ENCODE measurements at places on chromosomes 11 and 22.
A peak's percentile ranks its signal among the peaks of the same experiment; 100 is the strongest.

DNA sequence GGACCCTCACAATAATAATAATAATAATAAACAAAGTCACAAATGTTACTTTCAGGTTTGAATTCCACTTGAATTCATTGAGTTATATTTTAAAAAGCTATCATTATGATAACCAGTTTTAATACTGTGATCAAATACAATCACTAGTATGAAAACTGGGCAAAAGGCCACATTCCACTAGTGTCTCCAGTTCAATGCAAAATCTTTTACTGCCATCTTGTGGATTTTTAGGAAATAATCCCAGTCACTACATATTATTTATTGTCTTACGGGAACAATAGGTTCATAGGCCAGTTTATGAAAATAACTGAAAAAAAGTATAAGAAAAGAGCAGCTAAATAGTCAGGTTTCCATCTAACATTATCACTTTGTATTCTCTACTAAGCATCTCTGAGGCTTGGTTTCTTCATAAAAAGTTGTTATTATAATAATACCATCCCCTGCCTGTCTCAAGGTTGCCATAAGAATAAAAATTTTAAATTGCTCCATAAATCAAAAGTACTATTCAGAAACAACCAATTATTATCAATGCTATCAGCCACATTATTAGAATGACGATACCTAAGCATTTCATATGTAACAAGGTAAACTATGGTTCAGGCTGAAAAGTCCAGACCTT lies 533.9 kb upstream of the CCDC90B start:
- H3K36me3 ChIP-seq: no peaks in the 10 kb centered on the region
- H3K4me3 ChIP-seq: no peak overlapping the region
- H3K27ac ChIP-seq: no peak overlapping the region
- DNase-seq: peak; percentile 93
- peaks cover 21% of the 10 kb centered on the region for H3K4me1 ChIP-seq
- H3K27me3 ChIP-seq: no peaks in the 10 kb centered on the region

DNA sequence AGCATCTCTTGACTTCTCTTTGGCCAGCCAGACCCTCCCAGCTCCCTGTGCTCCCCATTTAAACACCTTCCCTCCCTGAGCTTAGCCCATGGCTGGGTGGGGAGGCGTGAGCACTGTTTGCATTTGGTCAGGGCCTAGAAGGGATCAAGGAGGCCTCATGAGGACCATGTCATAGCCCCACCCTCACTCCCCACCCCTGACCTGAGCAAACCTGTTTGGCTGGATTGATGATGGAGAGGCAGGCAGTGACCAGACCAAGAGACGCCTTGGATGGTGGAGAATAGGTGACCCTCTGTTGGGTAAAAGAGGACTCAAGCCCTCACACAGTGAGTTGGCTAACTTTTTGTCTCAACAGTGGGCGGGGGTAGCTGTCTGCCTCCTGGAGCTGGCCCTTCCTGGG lies 49.9 kb downstream of the ST3GAL4 start:
- H3K4me1 ChIP-seq: peaks cover 10% of the 10 kb centered on the region
- no peak overlapping the region for H3K27ac ChIP-seq
- no peak overlapping the region for H3K4me3 ChIP-seq

DNA sequence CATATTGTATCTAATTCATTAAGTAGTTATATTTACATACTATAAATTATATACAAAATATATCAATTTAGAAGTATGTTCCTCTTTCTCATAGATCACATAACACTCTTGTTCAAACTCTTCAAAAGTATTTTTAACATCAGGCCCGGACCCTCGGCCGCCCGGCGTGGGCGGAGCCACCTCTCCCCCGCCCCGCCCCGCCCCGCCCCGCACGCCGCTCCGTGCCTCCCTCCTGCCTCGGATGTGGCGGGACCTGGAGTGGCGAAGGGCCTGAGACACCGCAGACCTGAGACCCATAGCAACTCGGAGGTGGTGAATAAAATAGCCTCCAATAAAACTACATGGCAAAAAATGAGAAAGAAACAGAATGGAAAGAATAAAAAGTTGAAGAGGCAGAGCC lies 105.9 kb upstream of the BDNF start:
- no peaks in the 10 kb centered on the region for H3K27me3 ChIP-seq
- no peak overlapping the region for H3K27ac ChIP-seq
- H3K36me3 ChIP-seq: no peaks in the 10 kb centered on the region
- H3K4me1 ChIP-seq: no peaks in the 10 kb centered on the region
- DNase-seq: no peak
- H3K4me3 ChIP-seq: no peak overlapping the region

DNA sequence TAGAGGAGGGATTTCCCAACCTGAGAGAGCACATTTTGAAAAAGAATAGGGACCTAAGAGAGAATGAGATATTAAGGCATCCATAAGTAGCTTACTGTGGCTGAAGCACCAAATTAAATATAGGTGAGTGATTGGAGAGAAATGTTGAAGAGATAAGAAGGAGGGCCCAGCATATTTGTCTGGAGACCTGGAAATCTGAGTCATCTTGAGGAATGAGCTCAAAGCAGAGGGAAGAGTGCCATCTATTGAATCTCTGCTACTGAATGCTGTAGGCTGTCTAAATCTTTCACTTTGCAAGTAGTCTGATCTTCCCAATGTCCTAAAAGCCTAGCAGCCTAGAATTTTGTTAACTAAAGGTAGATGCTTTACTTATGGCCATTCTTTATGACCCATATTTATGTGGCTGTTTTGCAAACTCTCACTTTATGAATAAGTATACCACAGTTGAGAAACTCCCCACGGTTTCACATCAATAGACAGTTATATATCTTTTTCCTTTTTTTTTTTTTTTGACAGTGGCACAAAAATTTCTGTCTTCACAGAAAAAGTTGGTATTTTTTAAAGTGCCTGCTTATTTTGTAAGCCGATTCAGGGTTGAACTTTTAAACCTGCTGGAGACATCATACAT lies 2093.5 kb downstream of the LRRC4C start:
- peak; percentile 35 for DNase-seq
- no peak overlapping the region for H3K27ac ChIP-seq
- no peak overlapping the region for H3K4me3 ChIP-seq

DNA sequence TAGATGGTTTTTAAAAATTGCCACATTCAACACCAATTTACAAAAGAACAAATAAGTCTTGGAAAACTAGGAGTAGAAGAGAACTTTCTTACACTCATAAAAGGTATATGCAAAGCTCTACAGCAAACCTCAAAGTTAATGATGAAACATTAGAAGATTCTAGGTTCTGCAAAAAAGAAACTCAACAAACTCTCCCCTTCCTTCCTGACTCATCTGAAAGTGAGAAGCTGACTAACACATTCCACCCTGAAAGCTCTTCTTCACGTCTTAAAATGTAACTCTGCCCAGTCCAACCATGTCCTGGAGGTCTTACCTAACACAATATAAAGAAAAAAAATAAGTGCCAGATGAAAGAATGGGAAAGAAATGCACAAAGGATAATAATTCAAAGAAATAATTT lies 218.9 kb upstream of the ISX start:
- no peak for DNase-seq
- H3K4me1 ChIP-seq: no peaks in the 10 kb centered on the region
- H3K36me3 ChIP-seq: no peaks in the 10 kb centered on the region
- no peak overlapping the region for H3K4me3 ChIP-seq

DNA sequence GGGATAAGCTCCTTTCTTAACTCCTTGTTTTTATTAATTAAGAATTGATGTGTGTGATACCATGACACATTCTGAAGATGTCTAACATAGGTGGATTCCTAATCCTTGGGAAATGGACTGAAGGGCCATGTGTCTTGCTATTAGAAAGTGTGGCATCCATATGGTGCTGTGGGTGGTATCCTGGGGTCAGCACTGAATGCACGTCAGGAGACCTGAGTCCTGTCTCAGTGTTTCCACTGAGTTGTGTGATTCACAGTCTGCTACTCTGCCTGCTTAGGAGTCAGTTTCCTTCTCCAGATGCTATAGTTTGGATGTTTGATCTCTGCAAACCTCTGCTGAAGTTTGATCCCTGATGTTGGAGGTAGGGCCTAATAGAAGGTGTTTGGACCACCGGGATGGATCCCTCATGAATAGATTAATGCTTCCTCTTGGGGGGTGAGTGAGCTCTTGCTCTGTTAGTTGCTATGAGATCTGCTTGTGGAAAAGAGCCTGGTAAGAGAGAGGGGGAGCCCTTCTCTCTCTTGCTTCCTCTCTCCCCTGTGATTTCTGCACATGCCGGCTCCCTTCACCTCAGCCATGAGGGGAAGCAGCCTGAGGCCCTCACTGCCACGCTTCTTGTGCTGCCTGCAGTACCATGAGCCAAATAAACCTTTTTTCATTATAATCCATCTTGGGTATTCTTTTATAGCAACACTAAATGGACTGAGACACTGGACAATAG lies 666.5 kb downstream of the NTM start:
- H3K36me3 ChIP-seq: no peaks in the 10 kb centered on the region
- peaks cover 6% of the 10 kb centered on the region for H3K4me1 ChIP-seq
- H3K4me3 ChIP-seq: no peak overlapping the region

DNA sequence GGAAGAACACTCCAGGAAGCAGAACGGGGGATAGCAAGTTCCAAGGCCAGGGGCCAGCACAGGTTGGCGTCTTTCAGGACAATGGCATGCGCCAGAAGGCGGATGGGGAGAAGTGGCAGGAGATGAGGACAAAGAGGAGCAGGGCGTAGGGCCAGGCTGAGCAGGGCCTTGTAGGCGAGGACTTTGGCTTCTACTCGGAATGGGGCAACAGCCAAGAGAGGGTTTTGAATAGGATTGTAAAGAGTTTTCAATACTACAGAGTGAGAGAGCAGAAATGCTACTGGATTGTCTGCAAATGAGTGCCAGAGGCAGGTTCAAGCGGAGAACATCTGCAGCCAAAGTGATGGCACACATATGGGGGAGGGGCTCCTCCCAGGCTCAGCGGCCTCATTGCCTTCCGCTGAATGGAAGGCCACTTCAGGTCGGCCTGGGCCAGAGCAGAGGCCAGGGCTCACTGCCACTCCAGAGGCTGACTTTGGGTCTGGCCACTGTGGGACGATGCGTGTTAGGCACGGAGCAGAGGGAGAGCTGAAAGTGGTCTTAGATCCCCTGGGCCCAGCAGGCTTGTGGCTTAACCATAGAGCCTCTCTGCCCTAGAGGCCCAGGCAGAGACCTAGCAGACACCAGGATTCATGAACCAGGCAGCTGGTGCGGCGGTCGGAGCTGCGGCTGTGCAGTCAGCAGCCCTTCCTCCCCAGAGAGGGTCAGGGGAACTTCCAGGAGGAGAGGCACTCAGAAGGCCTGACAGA lies 118.2 kb downstream of the DSCAML1 start:
- no peak overlapping the region for H3K27ac ChIP-seq
- no peak overlapping the region for H3K4me3 ChIP-seq
- peaks cover 35% of the 10 kb centered on the region for H3K27me3 ChIP-seq
- no peak for DNase-seq
- no peaks in the 10 kb centered on the region for H3K4me1 ChIP-seq
- no peaks in the 10 kb centered on the region for H3K36me3 ChIP-seq

- H3K27me3 ChIP-seq: no peaks in the 10 kb centered on the region
- 0 out of 2 replicates have a peak overlapping the region, but pooled peaks have one; percentile 97 for H3K4me3 ChIP-seq
- 0 out of 2 replicates have a peak, but pooled peaks cover 4% of the 10 kb centered on the region for H3K4me1 ChIP-seq
- no peak for DNase-seq
- peaks cover 15% of the 10 kb centered on the region for H3K36me3 ChIP-seq
- H3K27ac ChIP-seq: no peak overlapping the region
These were observed 1.3 kb upstream of the NADSYN1 start for GRCh38 chr11:71451596-71452198.

DNA sequence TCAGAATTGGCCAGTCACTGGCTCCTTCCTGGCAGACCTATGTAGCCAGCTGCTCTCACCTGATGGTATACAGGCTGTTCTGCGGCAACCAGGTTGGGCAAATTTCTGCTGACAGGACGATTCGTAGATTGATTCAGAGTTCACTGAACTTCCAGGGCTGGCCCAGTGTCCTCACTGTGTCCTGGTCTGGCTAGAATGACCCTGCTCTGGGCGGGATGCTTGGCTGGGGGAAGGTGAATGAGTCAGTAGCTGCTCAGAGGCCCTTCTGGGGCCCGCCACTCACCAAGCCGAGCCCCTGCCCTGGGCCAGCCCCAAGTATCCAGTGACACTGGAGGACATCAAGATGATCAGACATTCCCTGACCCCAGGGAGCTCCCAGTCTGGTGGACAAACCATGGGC lies 62.9 kb upstream of the WNT11 start:
- no peaks in the 10 kb centered on the region for H3K27me3 ChIP-seq
- H3K27ac ChIP-seq: no peak overlapping the region
- DNase-seq: peak; percentile 41
- no peak overlapping the region for H3K4me3 ChIP-seq
- no peaks in the 10 kb centered on the region for H3K36me3 ChIP-seq
- peaks cover 26% of the 10 kb centered on the region for H3K4me1 ChIP-seq

- no peak overlapping the region for H3K4me3 ChIP-seq
- H3K36me3 ChIP-seq: no peaks in the 10 kb centered on the region
- H3K27ac ChIP-seq: no peak overlapping the region
- DNase-seq: no peak
- H3K27me3 ChIP-seq: no peaks in the 10 kb centered on the region
These were observed 40.6 kb downstream of the PDGFB start for GRCh38 chr22:39204216-39204615.

DNA sequence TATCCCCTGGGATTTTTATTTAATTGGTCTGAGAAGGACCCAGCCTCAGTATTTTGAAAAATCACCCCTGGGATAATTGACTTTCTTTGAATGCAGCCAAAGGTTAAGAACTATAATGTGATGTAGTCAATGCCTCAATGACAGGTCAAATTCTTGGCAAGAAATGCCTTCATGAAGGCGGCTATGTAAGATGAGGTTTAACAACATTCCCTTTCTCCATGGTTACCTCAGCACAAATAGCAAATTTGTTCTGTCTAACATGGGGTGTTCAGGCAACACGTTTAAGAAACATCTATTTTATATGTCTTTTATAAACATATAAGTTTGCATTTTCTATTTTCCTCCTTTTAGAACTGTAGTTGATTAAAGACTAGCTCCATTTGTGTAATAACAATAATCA lies 5.3 kb downstream of the SLN start:
- no peaks in the 10 kb centered on the region for H3K36me3 ChIP-seq
- H3K4me1 ChIP-seq: peaks cover 28% of the 10 kb centered on the region
- no peak overlapping the region for H3K27ac ChIP-seq
- H3K4me3 ChIP-seq: no peak overlapping the region

GRCh38 chr11:44740967-44741366 lies 14.2 kb downstream of the TSPAN18 start:
- no peak overlapping the region for H3K27ac ChIP-seq
- peaks cover 41% of the 10 kb centered on the region for H3K27me3 ChIP-seq
- H3K4me1 ChIP-seq: no peaks in the 10 kb centered on the region
- H3K36me3 ChIP-seq: no peaks in the 10 kb centered on the region
- no peak overlapping the region for H3K4me3 ChIP-seq

GRCh38 chr11:102172127-102172848 lies 62.0 kb downstream of the YAP1 start:
- peak overlapping the region; percentile 56 for H3K4me3 ChIP-seq

GRCh38 chr11:11478687-11479086 lies 125.6 kb upstream of the CSNK2A3 start:
- H3K27me3 ChIP-seq: no peaks in the 10 kb centered on the region
- 0 out of 2 replicates have a peak, but pooled peaks cover 7% of the 10 kb centered on the region for H3K4me1 ChIP-seq
- H3K27ac ChIP-seq: no peak overlapping the region
- no peak overlapping the region for H3K4me3 ChIP-seq
- DNase-seq: no peak

Measured in GM23248 (cell line).